ENCODE measurements at places on chromosomes 13 and 19.

- no peak for DNase-seq
Observed at GRCh38 chr13:52428295-52428694, 22.1 kb downstream of the VPS36 start.

GRCh38 chr19:1942078-1942933, 1.3 kb downstream of the CSNK1G2 start:
- DNase-seq = peak; percentile 71

DNA sequence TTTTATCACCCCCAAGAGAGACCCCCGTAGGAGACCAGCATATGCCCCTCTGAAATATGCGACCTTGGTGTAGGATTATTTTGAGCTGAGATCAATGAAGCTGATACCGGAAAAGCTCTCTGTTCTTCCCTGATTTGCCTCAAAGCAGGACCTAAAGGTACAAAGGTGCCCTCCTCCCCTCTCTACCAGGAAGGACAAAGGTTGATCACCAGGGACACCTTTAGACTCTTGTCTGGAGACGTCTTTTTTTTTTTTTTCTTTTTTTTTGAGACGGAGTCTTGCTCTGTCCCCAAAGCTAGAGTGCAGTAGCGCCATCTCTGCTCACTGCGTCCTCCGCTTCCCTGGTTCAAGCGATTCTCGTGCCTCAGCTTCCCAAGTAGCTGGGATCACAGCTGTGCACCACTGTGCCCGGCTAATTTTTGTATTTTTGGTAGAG, 792 bp upstream of the PEX11G start:
- DNase-seq = no peak

DNA sequence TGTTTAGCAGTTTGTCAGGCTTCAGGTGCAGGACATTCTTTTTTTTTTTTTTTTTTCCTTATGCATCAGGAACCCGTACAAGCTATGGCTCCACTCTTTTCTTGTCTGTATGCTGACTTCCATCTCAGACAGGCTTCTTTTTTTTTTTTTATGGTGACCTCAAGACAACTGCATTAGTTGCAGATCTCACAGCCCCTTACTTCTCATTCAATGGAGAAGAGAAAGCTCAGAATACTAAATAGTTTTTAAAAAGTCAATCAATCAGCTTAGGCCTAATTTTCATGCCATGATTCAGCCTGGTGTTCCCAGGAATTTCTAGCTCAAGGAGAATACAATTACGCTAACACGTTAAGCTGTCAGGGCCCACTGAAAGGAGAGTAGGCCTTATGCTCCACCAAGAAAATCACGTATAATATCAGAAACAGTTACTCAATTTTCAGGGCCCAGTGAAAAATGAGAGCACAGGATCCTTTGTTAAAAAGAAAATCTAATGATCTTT, 1596.0 kb upstream of the MIR17HG start:
- no peak for DNase-seq

DNA sequence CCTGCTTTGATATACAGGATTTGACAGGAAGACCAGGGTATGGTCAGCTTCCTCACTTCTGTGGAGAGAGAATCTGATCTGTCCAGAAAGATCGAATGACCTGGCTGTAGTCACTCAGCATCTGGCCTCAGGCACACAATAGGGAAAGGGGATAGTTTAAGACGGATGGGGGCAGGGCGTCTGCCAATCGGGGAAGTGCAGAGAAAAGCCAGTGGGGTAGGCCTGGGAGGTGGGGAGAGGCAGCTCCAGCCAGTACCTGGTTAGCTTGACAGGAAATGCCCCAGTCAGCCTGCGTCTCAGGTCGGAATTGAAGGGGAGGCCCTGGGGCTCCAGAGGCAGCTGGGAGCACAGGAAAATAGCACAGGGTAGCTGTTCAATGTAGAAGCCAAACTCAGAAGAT, 12.4 kb downstream of the ZNF444 start:
- DNase-seq = no peak

All from T follicular helper cell (primary cell).